GM12878 (cell line): ENCODE measurements at places on chromosomes 12 and 14.

- DNase-seq: no peak
These were observed 36.9 kb downstream of the SLC15A4 start for GRCh38 chr12:128786741-128787391.

DNA sequence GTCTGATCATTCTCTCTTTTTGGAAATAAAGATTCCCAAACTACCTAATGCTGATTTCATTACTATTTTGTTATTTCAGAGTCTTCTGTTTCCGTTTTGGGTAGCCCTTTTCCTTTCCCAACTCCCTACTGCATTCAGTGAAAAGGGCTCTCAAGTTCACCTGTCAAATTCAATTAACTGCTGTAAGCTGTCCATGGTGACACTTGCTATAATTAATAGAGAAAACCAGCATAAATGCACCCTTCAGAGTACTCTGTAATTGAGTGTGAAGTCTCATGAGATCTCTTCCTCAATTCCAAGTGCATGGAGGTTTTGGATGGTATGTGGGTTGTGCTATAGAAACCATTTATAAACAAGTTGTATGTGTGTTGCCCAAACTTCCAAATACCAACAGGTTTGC, 187.2 kb downstream of the RPL10L start:
- no peak for DNase-seq

- DNase-seq: no peak
These were observed 371.4 kb upstream of the TMTC1 start for GRCh38 chr12:30155001-30155730.

- DNase-seq: no peak
These were observed 100.4 kb downstream of the TMTC3 start for GRCh38 chr12:88242571-88242925.

- DNase-seq: no peak
These were observed 406.7 kb downstream of the NOVA1 start for GRCh38 chr14:26191123-26191522.

DNA sequence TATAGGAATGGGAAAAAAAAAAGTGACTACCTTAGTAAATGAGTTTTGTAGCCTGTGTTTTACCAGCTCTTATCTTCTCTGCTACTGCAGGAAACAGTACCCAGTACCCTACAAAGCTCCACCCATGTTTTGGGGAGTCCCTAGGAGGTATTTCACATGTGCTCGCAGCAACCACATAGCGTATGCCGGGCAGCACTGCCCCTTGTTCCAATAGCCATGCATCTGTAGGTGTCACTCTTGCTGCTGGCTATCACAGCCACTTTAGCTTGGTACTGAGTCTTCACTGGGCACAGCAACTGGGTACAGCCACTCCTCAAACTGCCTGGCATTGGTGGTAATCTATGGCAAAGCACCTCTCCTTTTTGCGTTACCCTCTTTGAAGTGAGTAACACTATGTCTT, 2.0 kb upstream of the MDM1 start:
- peak; percentile 45 for DNase-seq

DNA sequence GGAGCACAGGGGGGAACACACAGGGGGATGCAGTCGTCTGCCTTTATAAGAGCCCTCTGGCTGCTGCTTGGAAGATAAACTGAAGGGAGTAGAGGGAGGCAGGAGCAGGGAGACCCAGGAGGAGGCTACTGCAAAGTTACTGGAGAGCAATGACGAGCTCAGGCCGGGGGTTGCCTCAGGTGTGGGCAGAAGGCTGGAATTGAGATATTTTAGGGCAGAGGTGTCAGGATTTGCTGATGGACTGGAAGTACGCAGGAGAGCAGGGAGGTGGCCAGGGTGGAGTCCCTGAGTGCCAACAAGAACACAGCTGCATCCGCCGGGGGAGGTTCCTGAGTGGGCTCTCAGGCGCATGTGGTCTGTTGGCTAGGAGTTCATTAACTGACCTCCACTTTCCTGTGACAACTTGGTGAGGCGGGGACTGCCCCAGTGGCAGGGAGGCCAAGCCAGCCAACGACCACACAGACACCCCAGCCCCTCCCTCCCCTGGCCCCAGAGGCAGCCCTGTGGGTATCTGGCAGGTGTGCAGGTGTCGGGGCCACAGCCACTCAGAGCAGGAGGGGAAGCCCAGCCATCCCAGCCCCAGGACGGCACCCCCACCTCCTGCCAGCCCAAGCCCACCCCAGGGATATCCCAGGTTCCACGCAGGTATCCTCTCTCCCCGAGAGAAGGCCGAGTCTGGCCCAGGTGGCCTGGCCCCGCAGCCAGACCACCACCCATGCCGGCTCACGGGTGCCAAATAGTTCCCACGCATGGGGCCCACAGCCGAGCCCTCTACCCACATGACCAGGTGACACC, 85.4 kb downstream of the NCOR2 start:
- DNase-seq: no peak

- DNase-seq: no peak
These were observed 178.0 kb downstream of the CAND1 start for GRCh38 chr12:67447180-67447579.

- no peak for DNase-seq
These were observed 6.0 kb downstream of the ALKBH2 start for GRCh38 chr12:109087250-109087649.

DNA sequence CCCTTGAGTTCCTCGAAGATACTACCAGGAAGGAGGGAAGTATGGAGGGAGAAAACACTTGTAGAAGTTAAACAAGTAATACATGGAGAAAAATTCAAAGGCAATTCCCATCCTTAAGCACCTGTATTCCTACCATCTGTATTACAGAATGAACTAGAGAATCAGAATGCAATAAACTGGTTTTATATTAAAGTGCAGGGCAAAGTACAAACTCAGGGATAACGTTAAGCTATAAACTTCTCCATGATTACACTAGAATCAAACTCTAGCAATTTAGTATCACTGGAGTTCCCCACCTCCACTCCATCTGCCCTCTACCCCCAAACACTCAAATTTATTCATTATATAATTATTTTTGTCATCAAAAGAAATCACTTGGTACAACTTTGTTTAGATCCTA, 13.1 kb downstream of the PAWR start:
- DNase-seq: no peak

DNA sequence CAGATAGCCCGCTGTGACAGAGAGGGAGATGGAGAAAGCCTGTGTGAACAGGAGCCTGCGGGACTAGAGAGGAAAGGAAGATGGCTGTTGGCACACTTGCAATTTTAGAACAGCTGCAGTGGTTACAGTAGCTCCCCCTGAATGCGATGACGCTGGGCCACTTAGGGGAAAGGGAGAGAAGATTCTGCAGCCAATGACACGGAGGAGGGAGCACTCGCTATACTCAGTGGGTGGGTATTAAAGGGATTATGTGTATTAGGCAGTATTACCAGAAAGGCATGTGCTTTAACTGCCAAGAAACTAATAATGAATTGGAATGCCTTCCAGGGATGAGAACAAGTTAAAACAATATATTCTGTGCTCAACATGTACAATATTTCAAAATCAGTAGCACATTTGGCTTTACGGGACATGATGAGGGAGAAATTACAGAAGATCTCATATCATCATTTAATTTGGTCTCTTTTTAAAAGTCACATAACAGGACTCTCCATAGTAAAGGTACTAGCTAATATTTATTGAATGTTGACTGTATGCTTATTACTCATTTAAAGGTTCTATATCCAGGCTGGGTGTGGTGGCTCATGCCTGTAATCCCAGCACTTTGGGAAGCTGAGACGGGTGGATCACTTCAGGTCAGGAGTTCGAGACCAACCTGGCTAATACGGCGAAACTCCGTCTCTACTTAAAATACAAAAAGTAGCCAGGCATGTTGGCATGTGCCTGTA, 35.9 kb upstream of the FOS start:
- DNase-seq: no peak

GRCh38 chr12:4036671-4037271, 163.6 kb upstream of the PARP11 start:
- DNase-seq: no peak

DNA sequence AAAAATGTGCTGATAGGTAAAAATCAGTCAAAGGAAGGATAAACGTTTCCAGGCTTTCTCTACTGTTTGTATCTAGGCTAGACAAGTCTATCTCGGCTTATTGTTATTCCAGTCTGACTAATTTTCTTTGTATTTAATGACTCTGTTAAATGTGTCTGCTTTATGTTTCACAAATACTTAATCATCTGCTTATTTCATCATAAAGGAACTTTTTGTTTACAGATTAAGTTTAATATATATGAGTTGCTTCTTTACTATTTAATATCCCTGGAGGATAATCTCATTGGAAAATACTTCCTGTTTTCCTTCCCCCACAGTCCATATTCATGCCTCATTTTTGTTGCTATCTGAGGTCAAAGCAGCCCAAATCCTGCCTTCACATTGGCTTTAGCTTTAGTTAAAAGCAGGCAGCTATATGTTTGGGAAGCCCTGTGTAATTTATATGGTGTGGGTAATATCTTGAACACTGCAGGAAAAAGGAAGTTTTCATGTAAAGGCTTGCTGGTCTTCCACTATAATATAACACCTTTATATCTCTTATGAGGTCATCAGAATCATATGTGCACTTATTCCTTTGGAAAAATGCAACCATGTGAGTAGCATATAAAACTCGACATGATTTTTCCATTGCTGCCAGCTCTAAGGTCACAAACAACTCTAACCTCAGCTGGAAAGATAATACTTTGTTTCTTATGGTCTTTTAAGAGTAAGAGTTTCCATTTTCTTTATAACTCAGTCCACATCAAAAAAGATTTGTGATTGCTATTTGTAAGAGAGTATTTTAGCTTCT, 76.8 kb downstream of the ALX1 start:
- no peak for DNase-seq

GRCh38 chr12:90987101-90987500, 17.7 kb downstream of the EPYC start:
- DNase-seq: no peak

DNA sequence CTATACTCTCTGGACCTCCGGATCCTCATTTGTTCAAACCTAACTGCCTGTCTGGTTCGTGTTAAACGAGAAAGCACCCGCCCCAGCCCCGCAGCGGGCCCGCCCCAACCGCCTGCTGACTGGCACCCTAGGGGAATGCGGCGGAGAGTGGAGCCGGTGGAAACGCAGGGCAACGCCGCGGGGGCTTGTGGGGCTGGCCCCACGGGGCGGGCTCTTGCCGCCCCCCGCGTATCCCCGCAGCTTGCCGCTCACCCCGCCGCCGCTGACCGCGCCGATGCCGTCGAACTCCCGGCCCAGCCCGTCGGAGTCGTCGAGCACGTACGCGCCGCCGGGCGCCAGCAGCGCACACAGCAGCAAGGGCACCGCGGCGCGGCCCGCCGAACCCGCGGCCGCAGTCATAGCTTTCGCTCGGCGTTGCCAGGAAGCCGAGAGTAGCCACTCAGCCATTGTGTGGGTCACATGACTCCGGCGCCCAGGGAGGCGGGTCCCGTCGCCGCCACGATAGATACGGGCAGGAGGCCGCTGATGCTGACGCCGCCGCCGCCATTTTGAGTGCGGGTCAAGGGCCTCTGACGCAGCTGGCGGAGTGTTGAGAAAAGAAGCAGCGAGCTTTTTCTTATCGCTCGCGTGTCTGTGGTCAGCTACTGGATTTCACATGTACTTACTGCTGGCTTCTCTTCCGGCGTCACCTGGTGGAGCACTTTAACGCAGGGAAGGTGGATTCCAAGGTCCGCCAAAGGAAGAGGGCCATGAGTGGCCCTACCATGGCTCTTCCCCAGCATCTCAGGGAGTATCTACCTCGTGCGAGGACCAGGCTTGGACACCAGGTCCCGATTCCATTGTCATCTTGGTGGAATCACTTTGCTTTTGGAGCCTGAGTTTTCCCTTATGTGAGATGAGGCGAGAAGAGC, at the start of gene GALC:
Gene GALC (minus strand): TSS at position 465 of the 911 bp plus-strand sequence. CDS start 18 bp downstream, at position 447.
- peak; percentile 62 for DNase-seq
